Stimulated activated CD4-positive, alpha-beta T cell treated with anti-CD3 and anti-CD28 coated beads, Interleukin-15, amount 100 ng/mL, for 1 hour (primary cell): ENCODE measurements at places on chromosomes 1 and 21.

DNA sequence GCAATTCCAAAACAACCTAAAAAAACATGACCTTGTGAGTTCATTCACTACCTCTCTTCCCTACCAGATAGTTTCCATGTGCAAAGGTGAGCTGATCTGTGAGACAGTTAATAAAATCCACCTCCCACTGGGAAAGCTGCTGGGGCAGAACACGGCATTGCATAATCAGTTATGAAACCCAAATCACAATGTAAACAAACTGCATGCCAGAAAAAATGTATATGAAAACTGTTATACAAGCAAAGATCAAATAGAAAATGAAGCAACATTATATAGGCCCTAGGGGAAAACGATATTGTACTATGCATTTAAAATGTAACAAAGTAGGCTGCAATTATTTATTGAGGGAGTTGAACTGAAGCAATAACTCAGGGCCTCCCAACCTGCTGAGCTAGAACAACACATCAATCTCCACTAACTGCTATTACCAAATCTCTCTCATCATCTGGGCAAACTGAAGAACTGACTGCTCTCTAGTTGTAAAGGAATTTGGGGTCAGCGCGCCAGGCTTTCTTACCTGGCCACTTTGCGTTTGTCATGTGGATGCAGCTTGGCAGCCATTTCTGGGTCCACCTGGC, 31.0 kb downstream of the TRIT1 start:
- no peak for DNase-seq

DNA sequence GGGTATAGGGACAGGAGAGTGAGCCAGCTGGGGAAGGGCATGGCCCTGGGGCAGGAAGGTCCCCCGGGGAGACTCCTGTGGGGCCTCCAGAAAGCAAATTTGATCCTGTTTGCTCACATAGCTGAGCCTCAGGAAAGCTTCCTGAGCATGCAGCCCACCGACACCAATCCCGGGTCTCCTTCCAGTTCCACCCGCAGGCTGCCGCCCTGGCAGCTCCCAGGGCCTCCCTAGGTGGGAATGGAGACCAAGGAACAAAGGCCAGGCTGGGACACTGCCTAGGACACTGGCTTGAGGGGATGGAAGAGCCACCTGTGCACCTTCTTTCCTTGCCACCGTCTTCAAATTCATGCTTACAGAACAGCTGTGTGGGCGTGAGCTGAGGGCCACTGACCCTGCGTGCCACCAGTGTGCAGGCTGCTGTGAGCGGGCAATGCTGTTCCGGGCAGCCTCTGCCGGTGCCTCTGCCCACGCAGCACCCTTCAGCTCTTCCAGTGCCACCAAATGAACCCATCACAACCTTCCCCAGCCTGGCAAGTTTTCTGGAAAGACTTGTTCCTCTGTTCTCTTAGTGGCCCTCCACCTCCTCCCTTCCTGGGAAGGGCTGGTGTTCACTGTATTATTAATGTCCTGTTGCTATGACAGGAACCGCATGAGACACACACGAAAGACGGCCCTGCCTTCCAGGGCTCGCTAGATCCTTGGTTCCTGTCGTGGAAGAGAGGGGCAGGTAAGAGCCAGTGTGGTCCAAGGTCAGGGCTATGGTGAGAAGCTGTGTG, 53.6 kb downstream of the ACBD3 start:
- no peak for DNase-seq

- DNase-seq: no peak
Measured at GRCh38 chr1:96009831-96010434, 711.7 kb upstream of the PTBP2 start.

DNA sequence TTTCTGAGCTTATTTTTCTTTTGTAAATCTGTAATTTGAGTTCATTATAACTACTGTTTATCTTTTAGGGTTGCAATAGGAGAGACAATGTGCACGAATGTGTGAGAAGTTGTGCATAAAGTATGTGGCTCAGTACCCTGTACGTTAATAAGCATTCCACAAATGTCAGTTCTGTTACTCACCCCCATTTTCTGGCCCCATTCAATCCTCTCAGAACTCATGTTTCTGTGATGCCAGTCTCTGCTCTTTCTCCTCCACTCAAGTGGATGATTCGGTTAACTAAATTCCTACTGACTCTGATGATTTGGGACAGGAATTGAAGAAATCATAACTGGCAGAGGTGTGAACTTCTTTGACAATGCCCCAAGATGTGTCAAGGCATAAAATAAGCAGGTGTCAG, 10.2 kb upstream of the DMRTB1 start:
- DNase-seq: no peak

GRCh38 chr1:237640011-237640671, 250.6 kb downstream of the ZP4 start:
- no peak for DNase-seq

DNA sequence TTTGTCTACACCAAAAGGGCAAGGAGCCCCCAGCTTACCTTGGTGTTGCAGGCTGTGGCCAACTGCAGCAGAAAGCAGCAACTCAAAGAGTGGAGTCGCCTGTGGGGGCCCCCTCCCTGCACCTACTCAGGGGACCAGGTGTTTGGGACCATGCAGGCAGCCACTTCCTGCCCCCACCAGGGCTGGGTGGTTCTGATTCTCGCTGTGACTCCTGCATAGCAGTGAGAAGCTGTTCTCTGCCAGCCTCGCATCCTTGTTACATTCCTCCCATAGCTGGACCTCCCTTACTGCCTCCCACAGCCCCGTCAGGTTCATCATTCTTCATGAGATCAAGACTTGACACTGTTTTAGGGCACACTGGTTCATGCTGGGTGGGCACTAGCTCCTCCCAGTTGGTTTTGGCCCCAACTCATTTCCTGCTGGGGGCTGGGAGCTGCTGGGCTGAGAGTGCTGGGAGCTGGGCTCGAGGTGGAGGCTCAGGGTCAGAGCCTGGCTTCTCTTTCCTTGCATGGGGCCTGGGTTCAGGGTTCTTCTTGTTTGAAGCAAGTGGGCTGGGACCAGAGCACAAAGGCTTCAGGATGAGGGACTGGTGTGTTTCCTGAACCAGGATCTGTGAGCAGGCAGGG, 146.9 kb upstream of the C1orf174 start:
- DNase-seq: no peak

GRCh38 chr1:20697563-20697962, 20.2 kb downstream of the KIF17 start:
- no peak for DNase-seq

GRCh38 chr1:228155596-228156514, 6.1 kb downstream of the GJC2 start:
- DNase-seq: no peak

- DNase-seq: no peak
Measured at GRCh38 chr1:5976231-5976630, 16.0 kb downstream of the NPHP4 start.

- no peak for DNase-seq
Measured at GRCh38 chr1:165443539-165444311, 1.2 kb downstream of the RXRG start.

GRCh38 chr21:45970674-45971615, 10.6 kb upstream of the COL6A1 start:
- peak; percentile 47 for DNase-seq

GRCh38 chr21:44485254-44485793, 30.0 kb downstream of the LRRC3 start:
- DNase-seq: no peak

DNA sequence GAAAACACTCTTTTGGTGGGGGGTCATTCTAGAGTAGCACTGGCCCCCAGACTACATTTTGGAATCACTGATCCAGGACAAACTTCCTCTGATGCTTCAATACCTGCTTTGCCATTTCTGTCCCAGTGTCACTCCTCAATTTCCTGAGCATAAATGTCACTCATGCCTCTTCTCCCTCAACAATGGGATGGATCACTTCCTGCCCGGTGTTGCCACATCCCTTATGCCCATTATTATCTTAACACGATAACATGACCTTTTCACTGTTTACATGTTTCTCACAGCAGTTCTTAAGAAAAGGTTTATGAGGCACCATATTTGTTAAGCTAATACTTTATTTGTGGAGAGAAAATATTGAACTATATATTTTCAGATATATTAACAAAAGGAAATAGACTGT, 3.9 kb upstream of the ITLN1 start:
- no peak for DNase-seq

GRCh38 chr1:42456754-42457089, 379 bp downstream of the PPCS start:
- no peak for DNase-seq

DNA sequence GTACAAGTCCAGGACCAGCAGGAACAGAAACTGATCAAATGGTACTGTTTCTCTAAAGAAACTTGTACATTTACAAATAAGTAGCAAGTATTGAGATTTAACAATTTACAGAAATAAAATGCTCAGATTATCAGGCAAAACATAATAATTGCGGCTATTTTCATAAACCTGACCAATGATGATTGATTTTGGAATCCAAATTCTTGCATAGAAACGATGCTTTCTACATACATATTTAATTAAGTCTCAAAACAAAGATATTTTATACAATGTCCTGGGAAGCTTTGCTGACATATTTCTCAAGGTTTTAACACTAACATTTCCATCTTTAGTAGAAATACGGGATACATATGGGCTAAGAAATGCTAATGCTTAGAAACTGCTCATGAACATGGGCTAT, 157.1 kb downstream of the VAV3 start:
- DNase-seq: no peak

GRCh38 chr21:36450511-36450910, 29.4 kb downstream of the CLDN14 start:
- DNase-seq: no peak

DNA sequence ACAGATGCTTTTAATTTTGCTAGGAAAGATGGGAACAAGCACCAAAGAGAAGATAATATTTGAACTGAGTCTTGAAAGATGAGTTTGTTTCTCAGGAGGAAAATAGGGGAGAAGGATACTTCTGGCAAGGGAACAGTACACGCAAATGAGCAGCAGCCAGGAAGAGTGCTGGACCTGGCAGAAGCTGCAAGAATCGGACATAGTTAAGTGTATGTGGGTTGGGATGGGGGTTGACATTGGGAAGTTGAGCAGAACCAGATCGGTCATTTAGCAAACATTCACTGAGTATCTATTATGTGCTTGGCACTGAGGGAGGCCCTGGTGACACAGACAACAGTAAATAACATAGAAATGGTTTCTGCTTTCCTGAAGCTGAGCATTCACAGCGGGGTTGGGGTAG, 198.8 kb downstream of the PLPP3 start:
- no peak for DNase-seq

- DNase-seq: no peak
Measured at GRCh38 chr1:9058465-9058864, 11.0 kb downstream of the SLC2A5 start.
